T1000 (cell line): ENCODE measurements at places on chromosomes 6 and 20.

DNA sequence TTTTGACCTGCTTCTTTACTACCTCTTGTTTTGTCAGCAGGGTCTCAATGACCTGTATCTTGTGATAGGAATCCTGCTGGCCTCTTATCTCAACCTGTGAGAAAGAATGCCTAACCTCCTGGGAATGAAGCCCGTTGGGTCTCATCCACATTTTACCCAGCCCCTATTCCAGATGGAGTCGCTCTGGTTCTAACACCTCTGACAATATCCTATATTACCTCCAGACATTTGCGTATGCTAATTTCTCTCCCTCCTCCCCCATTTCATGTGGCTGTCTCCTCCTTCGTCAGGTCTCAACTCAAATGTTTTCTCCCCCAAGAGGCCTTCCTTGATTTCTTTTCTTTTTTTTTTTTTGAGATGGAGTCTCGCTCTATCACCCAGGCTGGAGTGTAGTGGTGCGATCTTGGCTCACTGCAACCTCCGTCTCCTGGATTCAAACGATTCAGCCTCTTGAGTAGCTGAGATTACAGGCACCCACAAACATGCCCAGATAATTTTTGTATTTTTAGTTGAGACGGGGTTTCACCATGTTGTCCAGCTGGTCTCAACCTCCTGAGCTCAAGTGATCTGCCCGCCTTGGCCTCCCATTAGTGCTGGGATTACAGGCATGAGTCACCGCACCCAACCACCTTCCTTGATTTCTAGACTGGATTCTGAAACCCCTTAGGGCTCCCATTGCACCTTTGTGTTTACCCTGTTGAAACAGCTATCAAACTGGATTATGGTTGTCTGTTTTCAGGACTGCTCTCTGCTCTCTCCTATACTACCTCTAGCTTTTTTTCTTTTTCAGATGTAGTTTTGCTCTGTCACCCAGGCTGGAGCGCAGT lies 49.5 kb upstream of the B4GALT5 start:
- DNase-seq: no peak

DNA sequence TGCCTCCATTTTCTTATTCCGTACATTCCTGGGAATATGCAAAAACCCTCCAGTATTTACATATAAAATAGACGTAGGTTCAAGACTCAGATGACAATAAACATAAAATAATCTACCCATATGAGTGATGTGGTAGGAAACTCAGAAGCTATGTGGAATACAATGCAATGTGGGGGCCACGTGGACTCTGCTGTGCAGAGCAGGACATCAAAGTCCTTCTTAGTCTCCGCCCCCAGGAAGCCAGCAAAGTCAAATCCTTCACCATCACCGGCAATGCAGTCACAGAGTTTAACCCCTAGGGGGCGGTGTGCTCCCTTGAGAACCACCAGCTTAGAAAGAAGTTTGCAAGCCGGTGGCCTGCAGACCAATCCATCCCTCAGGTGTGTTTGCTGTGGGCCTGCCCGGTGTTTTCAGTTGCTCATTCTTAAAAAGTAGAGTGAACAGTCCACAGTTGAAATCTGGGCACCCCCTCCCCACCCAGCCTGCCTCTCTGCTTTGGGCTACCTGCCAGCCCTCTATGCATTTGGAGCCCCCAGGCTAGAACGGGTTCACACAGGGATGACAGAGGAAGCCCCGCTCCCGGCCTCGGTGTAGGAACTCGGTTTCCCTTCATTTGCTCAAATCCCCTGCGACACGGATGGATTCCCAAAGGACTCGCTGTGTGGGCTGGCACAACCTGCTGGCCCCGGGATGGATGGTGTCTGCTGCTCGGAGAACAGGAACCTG lies 59.9 kb downstream of the SULF2 start:
- DNase-seq: no peak

DNA sequence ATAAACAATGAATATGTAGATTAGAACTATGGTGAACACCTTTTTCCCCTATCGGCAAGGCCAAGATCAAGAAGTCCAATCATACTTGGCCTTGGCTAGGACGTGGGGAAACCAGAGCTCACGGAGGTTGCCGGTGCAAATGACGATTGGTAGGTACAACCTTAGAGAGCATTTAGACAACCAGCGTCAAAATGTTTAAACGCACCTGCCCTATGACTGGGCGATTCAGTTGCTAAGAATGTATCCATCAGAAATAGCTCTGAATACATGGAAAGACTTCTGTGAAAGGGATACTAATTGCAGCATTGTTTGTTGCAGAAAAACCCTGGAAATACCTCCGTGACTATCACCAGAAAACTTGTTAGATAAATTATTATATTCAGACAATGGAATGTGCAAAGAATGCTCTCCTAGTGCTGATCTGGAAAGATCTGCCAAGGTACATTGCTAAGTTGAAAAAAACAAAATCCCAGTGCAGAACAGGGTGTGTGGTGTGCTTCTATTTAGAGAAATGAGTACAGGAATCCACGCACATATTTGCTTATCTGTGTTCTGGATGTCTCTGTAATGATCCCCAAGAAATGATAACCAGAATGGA lies 48.0 kb upstream of the PTPN1 start:
- no peak for DNase-seq

DNA sequence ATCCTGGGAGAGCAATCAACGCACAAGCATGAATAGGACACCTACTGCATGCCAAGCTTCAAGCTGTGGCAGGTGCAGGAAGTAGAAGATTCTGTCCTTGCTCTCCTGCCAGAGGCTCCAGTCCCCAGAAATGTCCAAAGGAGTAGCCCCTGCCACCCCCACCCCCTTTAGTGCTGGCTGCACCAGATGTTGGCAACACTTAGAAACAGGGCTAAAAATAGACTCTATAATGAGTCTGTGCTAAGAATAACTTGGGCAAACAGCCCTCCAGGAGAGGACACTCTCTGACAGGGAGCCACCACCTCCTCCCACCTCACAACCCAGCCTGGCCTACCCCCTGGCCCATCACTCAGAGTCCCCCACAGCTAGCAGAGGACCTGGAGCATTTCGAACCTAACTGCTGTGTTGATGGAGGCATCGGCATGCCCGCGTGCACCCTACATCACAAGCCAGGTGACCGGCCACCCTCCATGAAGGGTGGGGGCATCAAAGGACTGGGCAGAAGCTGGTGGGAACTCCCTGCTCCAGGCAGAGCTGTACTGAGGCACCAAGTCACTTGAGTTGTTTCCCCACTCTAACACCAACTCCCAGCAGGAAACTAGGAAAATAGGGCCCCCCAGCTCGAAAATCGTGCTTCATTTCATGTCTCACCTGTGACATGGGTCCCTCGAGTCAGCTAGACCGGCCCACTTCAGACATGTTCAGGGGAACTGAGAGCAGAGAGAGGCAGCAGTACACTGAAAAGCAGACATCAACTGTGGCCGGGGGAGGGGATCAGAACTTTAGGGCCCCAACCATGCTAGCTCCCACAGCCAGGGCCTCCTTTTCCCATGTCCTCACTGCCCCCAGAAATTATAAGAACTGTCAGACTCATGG lies 18.7 kb downstream of the TFEB start:
- DNase-seq: no peak

GRCh38 chr6:136517002-136517401 lies 33.2 kb downstream of the MAP7 start:
- DNase-seq: no peak

DNA sequence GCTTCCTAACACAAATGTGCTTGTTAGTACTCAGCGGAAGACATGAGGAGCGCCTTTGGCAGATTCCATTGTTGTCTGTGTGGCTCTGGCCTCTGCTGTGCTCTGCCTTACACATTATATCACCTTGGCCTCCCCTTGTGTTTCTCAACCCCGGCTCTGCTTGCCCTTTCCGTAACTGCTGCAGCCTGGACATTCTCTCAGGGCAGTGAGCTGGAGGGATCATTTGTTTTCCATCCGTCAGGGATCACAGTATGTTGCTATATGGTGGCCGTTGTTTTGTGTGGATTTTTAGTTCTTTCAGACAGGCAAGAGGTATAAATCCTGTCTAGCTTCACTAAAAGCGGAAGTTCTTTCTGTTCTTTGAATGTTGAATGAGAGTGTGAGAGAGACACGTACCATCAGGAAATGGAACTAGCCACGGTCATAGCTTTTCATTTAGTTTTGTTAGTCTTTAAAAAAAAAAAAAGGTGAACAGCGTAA lies 175.1 kb downstream of the JARID2 start:
- DNase-seq: no peak

DNA sequence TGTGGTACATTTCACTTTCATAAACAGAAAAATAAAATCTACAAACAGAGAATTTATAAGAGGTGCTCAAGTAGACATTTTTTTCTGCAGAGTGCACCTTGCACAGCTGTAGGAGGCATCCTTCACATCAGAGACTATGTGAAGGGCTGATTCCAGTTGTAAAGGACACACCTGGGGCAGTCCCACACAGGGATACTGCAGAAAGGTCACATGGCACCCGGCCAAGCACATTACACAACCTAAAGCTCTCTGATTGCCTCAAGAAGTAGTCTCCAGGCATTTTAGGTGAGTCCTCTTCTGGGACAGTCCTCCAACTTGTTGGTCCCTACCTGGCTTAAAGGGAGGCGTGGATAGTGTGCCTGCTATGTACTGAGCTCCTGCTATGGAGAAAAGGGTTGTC lies 502.9 kb upstream of the NOX3 start:
- no peak for DNase-seq

- DNase-seq: no peak
Measured at GRCh38 chr6:87897663-87898062, 150.0 kb upstream of the SPACA1 start.

GRCh38 chr20:10411673-10412072 lies 22.3 kb downstream of the MKKS start:
- no peak for DNase-seq
